Esophagus mucosa (tissue), 1 donor: ENCODE measurements at places on chromosomes 1 and 21. TPM values are rescaled to one million over a fixed set of nuclear protein-coding genes. Genes with fewer than 3 reads are reported as not detected.

Gene ANKRD45
- not detected for total RNA-seq

DNA sequence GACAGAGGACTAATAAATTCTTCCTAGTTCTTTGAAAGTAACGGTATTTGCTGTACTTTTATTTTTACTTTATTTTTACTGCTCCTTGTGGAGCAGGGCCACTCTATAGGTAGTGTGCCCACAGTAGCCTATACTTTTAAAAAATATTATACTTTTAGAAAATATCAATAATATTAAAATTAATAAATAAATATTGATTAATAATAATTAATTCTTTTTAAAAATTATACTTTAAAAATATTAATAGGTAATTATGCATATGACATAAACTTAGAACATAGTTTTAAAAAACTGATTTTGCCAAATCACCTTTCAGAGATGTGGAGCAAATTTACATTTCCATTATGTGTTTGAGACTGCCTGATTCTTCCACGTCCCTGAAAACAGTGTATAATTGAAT, 30.8 kb downstream of the ZBED6 start:
- no peak for ATAC-seq

- ATAC-seq = no peak
Measured at GRCh38 chr1:17184822-17185484, 20.0 kb upstream of the PADI1 start.

Gene RGS8
- total RNA-seq = not detected

Gene TNFRSF8
- total RNA-seq = 0.12 TPM

Gene MOB3C
- total RNA-seq = 13.9 TPM

- no peak for ATAC-seq
Measured at GRCh38 chr21:42039911-42040351, 29.8 kb upstream of the ZBTB21 start.

DNA sequence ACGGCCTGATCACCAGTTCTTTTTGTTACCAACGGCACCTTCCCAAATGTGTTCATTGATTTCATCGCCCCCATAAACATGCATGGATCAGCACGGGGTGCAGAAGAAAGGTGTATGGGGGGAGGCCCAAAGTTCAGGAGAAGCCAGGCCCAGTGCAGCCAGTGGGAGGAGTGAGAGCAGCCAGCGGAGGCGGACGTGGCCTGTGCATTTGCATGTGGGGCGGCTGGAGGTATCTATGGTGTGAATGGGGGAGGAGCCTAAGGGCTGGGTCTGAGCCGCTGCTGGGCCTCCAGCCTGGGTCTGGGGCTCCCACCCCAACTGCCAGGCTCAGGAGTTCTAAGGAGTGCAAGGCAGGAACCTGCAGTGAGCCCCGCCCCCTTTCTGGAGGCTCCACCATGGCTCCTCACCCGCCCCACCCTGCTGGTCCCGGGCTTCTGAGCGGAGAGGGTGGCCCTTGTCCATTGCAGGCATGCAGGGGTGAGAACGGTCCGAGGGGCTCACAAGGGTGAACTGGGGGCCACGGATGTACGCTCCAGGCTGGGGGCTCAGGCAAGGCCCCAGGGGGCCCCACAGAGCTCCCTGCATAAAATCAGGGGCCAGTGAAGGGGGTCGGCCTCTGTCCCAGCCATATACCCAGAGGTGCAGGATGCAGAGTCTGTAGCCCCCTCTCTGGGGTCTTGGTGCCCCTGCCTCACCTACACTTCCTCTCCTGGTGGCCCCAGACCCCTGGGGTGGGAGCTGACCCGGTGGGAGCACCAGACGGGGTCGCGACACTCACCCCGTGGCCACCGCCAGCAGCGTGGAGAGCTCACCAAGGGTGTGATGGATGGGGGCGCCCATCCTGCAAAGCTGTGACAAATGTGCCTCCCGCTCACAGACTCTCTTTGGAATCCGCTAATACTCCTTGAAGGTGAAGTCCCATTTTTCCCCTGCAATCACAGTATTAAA, 31.3 kb upstream of the TTC34 start:
- ATAC-seq = no peak

Gene XKR8
- 3.5 TPM for total RNA-seq

DNA sequence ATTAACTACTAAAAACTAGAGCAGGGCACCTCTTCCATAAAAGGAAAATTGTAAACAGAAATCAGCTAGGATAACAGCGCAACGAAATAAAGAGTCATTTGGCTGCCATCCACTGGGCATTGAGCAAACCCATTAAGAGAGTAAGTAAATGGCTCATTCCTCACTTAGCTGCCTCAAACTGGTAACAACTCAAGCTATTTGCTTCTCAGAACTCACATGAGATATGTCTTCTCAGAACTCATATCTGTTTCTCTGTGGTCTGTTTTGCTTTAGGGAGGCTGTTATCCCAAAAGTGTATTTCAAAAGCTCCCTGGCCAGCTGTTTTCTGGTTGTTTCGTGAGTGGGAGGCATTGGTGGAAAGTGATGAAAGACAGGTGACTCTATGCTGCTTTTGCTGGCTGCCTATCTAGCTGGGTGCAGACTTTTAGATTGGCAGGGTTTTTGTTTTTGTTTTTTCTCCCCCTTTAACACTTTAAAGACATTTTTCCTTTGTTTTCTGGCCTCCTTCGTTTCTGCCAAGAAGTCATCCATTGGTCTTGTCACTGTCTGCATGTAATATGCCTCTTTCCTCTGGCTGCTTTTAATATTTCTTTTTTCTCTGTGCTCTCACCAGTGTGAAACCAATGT, 269.2 kb upstream of the RGS18 start:
- ATAC-seq = no peak

DNA sequence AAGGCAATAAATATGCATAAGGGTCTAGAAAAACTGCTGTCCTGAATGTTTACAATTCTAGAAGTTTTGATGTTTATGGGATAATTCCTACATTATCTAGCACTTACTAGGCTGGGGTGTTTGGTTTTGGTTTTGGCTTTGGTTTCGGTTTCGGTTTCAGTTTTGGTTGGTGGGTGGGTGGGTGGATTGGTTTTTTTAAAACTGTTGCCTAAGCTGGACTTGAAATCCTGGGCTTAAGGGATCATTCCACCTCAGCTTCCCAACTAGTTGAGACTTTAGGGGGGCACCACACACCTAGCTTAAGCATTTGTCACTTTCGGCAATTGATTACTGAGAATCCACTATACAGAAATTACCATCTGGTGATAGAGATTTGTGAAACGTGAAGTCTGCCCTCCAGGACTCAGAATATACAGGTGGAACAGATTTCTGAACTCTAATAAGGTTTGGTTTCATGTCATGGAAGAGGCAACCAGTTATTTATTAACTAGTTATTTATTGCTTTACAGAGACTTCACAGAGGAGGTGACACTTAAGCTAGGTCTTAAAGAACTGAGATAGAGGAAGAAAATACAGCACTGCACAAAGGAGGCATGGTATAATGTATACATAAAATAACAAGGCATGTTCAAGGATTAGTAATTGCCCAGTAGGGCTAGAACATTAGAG, 69.6 kb downstream of the PIK3R3 start:
- no peak for ATAC-seq

- ATAC-seq = peak; percentile 27
Measured at GRCh38 chr1:15948595-15949452, 27.1 kb downstream of the ZBTB17 start.

- ATAC-seq = peak; percentile 57
Measured at GRCh38 chr1:67803380-67804279, 29.6 kb downstream of the GNG12 start.

GRCh38 chr1:154222918-154223317, 2.2 kb downstream of the UBAP2L start:
- no peak for ATAC-seq

DNA sequence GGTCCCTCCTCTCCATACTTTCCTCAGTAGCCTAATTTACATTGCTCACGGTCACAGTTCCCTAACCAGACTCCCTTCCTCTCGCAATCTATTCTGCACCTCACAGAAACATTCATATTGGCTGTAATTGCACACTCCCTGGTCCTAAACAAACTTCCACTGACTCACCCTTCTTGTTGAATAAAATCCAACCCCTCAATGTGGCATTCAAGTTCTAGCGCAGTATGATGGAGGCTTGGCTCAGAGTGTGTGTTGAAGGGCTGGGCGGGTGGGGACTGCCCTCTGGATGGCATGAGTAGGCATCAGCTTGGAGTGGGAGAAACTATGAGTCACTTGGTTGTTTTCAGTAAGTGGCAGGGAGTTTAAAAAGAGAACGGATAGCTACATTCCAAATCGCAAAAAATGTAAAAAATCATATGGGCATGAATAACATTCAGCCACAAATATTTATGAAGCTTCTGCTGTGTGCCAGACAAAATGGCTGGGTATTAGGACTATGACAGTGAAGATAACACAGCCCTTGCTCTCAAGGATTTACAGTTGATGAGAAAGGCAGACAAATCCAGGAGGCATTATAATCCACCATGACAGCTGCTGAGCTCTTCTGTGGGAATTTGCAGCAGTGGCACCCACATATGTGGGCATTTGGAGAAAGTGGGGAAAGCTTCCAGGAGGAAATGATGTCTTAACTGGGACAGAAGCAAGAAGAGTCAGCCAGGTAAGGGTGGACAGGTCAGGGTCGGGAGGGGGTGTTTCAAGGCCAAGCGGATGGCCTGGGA, 42.2 kb upstream of the LYST start:
- ATAC-seq = peak; percentile 78

GRCh38 chr1:11071463-11072215, 11.8 kb upstream of the SRM start:
- ATAC-seq = no peak

- peak; percentile 7 for ATAC-seq
Measured at GRCh38 chr1:25504706-25505595, 38.5 kb upstream of the LDLRAP1 start.

Gene IKBKE
- total RNA-seq = 14.2 TPM

Gene SYT2
- not detected for total RNA-seq

Gene NTMT2
- not detected for total RNA-seq

- no peak for ATAC-seq
Measured at GRCh38 chr21:41907496-41908258, 28.5 kb upstream of the PRDM15 start.

GRCh38 chr1:152003846-152004442, 10.3 kb upstream of the S100A10 start:
- ATAC-seq = peak; percentile 51

DNA sequence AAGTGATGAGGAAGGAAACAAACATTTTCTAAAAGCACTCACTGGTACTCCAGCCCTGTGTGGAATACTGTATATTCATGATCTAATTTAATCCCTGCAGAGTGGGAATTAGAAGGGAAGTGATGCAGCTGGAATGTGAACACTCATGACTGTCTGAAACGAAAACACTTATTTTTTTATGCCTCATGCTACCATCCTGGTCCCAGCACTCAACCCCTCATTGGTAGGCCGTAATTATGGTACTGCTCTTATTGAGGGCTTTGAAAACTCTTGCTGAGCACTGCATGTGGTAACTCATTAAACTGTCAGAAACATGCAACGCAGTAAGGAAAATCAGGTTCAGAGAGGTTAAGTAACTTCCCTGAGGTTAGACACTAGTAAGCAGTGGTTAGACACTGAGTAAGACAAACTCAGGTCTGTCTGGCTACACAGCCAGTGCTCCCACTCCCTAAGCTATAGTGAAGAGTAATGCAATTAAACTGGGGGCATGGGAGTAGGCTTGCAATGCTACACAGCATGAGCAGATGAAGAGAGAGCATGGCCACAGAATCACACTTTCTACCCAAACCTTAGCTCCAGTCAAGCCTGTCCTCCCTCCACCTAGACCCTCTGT, 17.3 kb upstream of the TNFSF4 start:
- no peak for ATAC-seq
